ENCODE measurements at places on chromosomes 6 and 20.

GRCh38 chr6:23980965-23981364, 145.1 kb upstream of the NRSN1 start:
- no peak for DNase-seq

DNA sequence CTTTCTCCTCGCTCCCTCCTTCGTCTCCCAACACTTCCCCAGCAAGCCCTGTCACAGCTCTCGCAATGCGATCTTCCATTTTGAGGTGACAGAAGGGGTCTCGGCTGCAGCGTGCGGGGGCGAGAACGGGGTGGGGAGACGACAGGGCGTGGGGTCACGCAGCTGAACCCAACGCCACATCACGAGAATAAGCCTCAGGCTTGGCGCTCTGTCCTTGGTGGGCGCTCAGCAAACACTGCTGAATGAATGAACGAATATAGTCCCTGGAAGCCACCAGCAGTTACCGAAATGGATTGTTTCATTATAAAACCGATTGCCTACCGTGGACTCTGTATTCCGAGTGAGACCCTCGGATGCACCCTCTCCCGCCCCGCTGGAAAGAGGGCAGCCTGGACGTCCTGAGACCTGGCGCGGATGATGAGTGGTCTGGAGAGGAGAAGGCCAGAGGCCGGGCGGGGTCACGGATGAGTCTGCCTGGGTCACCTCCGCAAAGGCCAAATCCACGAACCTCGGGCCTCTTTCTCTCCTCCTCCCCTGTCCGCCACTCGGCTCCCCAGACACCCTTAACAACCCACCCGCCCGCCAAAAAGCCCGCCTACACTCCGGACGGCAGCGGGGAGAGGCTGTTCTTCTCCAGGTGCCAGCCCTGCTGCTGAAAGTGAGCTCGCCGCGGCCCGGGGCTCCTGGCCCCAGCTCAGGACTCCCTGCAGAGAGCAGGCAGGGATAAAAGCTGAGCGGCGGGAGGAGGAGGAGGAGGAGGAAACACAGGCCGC, 3.7 kb downstream of the NRN1 start:
- DNase-seq = no peak

- no peak for DNase-seq
Measured at GRCh38 chr20:39878320-39878719, 810.7 kb downstream of the MAFB start.

DNA sequence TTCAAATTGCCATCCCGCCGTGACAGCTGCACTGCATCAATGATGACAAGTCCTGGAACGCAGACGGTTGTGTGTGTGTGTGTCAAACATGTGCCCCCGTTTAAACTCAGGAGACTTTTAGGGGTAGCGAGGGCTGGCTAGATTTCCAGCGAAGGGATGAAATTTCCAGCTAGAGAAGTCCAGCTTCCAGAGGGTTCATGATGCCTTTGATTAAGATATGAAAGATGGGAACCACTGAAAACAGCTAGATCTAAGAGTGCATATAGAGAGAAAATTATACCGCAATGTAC, 644 bp downstream of the KIZ start:
- no peak for DNase-seq

DNA sequence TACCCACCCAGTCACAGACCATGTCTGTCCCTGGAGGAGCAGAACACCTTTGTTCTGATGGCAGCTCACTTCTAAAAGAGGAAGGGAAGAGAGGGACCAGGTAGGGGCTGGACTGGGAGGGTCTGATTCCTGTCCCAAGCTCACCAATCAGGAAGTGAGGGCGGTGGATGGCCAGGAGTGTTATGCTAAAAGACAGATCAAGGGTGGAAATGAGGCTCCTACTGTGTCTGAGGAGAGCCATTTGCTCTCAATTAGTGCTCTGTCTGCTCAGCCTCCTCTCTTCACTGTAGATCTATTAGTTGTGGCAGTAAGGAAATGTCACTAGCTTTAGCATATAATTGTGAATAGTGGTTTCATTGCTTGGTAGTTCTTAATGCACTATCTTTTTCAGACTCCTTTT, 72.5 kb downstream of the ARMC2 start:
- DNase-seq = no peak

- DNase-seq = peak; percentile 17
Measured at GRCh38 chr6:45619994-45620471, 242.3 kb upstream of the SUPT3H start.

- peak; percentile 34 for DNase-seq
Measured at GRCh38 chr6:21594416-21595281, 1.1 kb downstream of the SOX4 start.

- DNase-seq = no peak
Measured at GRCh38 chr20:11301699-11302098, 616.0 kb upstream of the BTBD3 start.

DNA sequence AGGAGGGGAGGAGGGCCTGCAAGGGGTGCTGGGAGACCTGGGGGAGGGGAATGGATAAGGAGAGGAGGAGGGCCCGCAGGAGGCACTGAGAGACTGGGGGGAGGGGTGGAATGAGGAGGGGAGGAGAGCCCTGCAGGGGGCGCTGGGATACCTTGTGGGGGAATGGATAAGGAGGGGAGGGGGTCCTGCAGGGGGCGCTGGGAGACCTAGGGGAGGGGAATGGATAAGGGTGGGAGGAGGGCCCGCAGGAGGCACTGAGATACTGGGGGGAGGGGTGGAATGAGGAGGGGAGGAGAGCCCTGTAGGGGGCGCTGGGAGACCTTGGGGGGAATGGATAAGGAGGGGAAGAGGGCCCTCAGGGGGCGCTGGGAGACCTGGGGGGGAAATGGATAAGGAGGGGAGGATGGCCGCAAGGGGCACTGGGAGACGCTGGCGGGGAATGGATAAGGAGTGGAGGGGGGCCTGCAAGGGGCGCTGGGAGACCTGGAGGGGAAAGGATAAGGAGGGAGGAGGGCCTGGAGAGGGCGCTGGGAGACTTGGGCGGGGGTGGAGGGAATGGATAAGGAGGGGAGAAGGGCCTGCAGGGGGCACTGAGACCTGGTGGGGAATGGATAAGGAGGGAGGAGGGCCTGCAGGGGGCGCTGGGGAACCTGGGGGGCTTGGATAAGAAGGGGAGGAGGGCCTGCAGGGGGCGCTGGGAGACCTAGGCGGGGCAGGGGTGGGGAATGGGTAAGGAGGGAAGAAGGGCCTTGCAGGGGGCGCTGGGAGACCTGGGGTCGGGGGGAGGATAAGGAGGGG, 1.3 kb upstream of the CTCFL start:
- peak; percentile 20 for DNase-seq

DNA sequence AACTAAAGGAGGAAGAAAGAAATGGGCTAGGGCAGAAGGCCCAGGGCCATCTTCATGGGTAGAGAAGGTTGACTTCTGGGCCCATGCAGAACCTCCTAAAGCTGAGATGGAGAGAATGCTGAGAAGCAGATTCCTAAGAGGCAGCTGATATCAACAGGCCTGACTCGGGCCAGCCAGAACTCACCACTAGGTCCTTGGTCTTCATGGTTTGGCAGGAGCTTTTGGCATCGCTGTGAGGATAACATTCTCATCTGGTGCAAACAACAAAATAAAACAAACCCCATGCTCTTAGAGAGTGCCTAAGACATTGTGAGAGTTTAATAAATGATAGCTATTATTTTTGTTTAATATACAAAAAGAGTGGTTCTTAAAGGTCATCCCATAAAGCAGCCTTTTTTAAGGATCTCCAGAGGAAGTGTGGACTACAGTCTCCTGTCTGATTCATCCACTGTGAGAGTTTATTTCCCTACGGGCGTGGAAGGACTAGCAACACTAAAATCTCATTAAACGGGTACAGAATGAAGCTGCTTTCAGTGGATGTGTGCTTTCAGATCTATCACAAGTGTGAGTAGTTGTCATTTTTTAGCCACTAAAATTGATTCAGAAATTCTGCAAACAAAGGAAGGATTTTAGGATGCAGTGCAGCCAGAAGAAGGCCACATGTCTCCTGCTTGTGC, 160.0 kb downstream of the PLCB4 start:
- no peak for DNase-seq

GRCh38 chr6:119683031-119683430, 333.5 kb upstream of the MAN1A1 start:
- no peak for DNase-seq

GRCh38 chr6:165819394-165819793, 156.4 kb upstream of the PDE10A start:
- DNase-seq = no peak

DNA sequence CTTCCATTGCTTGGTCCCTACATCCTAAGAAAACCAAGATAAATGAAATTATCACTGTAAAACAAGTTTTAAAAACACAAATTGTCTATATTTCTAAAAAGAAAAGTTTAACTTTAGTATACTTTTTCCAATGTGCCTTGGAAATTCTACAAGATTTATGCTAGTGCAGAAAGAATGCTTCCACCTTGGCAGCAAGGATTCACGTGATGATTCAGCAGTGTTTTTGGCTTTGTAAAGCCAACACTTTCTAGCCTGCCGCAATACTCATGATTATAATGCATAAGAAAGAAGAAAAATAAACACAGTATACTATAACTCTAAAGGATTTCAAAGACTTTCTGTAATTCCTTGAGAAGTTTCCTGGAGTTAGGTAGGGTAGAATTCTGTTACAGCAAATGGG, 442.7 kb downstream of the TENT5A start:
- no peak for DNase-seq

DNA sequence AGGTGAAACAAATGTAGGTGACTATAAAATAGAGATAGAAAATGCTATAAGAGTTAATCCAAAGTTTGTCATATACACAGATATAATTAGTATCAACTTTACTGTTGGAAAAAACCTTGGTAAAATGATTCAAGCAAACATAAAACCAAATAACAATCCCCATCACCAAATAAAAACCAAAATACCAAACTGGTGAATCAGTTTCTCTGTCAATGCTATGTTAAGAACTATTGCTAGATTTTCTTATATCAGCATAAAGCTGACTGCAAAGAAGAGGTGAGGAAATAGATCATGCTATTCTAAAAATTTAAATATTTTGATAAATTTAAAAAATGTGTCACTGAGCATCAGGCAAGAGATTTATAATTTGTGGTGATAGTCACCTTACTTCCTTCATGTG, 658.4 kb downstream of the PHF3 start:
- DNase-seq = no peak

DNA sequence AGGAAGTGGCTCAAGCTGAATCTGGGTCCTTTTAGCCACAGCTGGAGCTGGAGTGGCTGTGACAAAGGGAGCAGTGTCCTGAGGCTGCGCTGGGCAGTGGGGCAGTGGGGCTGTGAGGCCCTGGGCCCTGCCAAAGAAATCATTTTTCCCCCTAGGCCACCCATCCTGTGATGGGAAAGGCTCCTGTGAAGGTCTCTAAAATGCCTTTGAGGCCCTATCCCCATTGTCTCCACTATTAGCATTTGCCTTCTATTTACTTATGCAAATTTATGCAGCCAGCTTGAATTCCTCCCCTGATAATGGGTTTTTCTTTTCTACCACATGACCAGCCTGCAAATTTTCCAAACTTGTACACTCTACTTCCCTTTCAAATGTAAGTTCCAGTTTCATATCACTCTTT, 539.2 kb downstream of the MEI4 start:
- no peak for DNase-seq

GRCh38 chr20:53517146-53517545, 76.5 kb downstream of the ZNF217 start:
- DNase-seq = no peak

- DNase-seq = no peak
Measured at GRCh38 chr6:355373-356208, 36.0 kb upstream of the IRF4 start.

GRCh38 chr20:54208548-54209176, 775 bp downstream of the PFDN4 start:
- DNase-seq = no peak

GRCh38 chr6:5315881-5316280, 54.6 kb downstream of the FARS2 start:
- no peak for DNase-seq

- DNase-seq = no peak
Measured at GRCh38 chr20:53379833-53380120, 213.9 kb downstream of the ZNF217 start.

DNA sequence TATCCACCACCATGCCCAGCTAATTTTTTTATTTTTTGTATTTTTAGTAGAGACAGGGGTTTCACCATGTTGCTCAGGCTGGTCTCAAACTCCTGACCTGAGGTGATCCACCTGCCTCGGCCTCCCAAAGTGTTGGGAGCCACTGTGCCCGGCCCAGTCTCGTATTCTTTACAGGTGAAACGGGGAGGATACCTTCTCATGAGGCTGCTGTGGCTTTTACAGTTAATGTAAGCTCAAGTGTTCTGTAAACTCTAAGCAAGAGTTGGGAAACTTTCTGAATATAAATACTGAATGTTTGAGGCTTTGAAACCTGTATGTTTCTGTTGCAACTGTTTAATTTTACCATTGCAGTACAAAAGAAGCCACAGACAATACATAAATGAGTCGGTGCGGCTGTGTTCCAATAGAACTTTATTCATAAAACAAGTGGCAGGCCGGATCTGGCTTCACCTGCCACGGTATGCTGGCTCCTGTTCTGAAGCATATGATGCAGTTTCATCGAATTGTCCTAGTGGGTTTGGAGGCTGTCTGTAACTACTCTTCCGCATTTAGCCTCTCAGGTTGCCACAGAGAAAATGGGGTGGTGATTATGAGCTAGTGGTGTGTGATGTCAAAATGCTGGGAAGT, 192.5 kb upstream of the ZFP64 start:
- no peak for DNase-seq

DNA sequence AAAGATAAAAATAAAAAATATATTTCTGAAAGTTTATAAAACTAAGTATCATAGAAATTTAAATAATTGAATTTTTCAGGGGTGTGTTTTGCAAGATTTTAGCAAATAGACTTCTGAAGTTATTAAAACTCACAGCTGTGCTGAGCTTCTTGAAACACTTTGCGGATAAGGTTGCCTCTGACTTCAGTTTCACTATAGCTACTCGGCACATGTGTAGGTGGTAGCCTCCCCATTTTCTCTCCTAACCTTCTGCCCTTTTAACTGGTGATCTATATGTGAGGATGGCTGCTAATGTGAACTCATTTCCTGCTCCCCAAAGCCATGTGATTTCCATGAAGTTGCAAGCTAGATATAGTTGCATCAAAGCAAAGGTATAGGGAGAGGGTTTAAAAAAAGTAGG, 129.3 kb upstream of the STMND1 start:
- no peak for DNase-seq

GRCh38 chr6:30111266-30111856, 1.5 kb downstream of the TRIM31 start:
- DNase-seq = no peak

DNA sequence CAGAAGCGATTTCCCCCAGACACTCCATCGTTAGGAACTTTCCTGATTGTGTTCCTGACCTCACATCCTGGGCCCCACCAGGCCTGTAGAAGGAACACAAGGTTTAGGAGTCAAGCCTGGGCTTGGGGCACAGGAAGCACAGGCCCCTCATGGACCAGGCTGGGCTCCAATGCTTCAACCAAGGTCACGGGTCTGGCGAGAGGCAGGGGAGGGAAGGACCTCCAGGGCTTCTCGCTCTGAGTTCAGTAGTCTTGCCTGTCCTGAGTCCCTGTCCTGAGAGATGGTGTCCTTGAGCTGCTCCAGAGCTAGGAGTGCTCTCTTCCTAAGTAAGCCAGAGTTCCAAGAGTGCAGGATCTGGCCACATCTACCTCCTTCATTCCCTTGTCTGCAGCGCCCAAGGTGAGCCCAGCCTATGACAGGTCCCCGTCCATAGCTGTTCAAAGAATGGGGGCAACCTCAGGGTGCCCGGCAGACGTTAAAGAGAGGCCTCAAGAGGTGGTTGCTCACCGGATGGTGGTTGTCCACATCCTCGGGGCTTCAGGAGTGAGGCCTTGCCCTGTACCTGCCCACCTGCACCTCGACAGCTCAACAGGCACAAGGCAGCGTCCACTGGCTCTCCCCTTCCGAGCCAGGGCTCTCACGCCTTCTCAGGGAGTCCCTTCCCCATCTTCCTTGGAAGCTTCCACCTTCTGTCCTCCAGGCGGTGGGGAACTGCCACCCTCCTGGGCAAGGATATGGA, 1.6 kb upstream of the TUBB1 start:
- no peak for DNase-seq

- no peak for DNase-seq
Measured at GRCh38 chr6:141641951-141642350, 490.8 kb upstream of the GJE1 start.
